Astrocyte of the hippocampus (primary cell): ENCODE measurements at places on chromosomes 2 and 18.

DNA sequence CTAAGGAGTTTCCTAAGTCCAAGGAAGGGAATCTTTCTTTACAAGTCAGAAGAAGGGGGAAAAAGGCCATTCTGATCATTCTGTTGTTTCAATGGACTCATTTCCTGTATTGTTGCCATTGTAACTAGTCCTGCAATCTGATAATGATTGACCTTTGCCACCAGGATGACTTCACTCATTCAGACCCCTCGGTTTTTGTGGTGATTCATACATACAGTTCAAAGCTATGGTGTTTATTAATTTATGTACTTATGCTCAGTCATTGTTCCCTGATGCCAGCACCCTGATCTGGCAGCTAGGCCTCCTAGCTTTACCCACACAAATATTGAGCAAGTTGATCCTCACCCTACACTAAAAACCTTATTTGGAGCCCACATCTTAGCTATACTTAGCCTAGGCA lies 57.6 kb upstream of the ZNF519 start:
- DNase-seq: no peak

DNA sequence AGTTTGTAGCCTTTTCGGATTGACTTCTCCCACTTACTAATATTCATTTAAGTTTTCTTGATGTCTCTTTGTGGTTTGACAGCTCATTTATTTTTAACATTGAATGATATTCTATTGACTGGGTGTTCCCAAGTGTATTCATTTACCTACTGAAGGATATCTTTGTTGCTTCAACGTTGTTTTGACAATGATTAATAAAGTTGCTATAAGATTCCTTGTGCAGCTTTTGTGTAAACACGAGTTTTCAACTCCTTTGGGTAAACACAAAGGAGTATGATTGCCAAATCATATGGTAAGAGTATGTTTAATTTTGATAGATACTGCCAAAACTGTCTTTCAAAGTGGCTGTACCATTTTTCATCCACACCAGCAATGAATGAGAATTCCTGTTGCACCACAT lies 1200.9 kb downstream of the DSC3 start:
- DNase-seq: no peak

DNA sequence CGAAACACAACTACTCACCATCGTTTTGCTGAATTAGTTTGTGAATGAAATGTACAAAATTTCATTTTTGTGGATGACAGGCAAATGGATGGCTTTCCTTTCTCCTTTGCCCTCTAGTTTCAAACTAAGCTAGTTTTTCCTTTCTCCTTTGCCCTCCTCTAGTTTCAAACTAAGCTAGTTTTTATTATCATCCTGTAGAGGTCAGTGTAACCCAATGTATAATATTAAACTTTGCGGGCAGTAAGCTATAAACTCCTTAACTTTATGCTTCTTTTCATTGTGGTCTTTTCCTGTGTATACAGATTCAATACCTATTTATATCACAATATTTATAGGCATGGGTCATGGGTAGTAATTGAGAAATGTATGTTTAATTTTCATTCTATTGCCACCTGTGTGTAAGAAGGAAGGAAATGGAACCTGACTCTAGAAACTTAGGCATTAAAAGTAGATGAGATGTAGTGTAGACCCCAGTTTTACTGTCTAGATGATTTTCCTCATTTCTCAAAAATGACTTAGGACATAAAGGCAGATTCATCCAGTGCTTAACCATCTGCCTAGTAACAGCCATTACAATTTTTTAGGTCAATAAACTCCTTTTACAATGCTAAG lies 58.1 kb downstream of the MAP3K19 start:
- peak; percentile 33 for DNase-seq

DNA sequence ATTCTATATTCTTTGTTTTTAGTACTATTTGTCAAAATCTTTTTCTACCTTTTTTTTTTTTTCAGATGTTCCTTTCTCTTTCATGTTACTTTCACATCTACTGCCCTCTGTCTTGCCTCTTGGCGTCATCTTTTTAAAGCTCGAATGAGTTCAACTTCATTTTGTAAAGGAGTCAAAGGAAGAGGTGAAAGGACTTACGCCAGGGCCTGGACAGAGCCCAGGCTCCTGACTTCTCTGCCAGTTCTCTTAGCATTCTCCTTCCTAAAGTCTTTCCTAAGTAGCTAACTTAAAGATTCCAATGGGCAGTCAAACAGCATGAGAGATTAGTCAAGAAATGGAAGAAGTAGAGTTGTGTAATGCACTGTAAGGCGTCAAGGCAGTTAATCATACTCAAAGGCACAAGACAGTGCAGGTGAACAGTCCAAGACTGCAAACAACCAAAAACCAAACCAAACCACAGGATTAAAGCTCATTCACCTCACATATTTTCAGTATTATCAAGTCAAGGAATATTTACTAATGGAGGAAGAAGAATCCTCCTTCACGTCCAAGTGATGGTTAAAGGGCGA lies 301.7 kb downstream of the TCF4 start:
- DNase-seq: no peak

GRCh38 chr2:240151477-240152031 lies 11.1 kb upstream of the OTOS start:
- no peak for DNase-seq

GRCh38 chr2:130327703-130328527 lies 14.8 kb upstream of the IMP4 start:
- peak; percentile 93 for DNase-seq

DNA sequence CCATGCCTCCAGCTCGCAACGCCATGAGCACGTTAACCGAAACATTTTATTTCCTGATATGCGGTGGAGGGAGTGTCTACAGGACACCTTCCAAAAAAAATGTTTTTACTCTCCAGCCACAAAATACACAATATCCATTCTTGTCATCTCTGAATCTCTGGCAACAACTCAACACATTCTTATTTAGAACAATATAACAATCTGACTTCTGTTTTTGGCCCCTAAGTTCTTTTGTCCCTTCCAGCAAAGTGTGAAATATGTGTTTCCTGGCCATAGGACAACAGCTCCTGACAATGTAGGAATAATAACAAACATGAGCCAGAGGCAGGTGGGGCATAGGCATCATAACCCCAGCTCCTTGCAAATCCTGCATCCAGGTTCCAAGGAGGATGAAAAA lies 163.0 kb downstream of the DDX1 start:
- no peak for DNase-seq

DNA sequence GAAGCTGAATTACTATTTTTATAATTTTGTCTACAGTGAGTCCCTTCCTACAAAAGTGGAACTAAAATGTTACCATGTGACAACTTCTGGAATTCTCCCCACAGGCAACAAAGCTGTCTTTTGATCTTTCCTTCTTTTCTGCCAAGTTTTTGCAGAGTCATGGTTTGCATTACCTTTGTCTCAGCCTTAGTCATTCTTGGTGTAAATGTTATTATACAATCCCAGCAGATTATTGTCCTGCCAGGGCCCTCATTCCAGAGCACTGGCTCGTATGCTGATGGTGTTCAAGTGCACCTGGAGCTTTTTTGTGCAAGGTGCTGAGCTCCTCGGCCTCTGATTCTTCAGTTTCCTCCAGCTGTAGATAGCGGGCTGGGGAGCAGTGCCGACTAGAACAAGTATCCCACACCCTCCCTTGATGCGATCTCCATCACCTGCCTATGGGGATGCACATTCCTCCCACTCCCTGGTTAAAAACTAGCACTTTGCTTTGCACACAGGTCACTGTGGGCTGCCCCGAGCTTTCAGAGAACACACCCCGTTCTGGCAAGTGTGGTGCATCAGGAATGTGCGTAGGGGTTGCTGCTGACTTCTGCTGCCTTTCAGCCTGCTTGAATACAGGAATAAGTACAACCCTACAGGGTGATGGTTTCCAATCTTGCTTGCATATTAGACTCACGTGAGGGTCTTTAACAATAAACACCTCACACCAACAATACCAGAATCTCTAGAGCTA lies 263.6 kb downstream of the RNF144A start:
- peak; percentile 87 for DNase-seq

- peak; percentile 73 for DNase-seq
Observed at GRCh38 chr2:46814160-46814961, 101.2 kb downstream of the MCFD2 start.

GRCh38 chr2:43478412-43479086 lies 117.3 kb downstream of the THADA start:
- DNase-seq: no peak

- DNase-seq: no peak
Observed at GRCh38 chr2:69452687-69453086, 15.5 kb upstream of the NFU1 start.

DNA sequence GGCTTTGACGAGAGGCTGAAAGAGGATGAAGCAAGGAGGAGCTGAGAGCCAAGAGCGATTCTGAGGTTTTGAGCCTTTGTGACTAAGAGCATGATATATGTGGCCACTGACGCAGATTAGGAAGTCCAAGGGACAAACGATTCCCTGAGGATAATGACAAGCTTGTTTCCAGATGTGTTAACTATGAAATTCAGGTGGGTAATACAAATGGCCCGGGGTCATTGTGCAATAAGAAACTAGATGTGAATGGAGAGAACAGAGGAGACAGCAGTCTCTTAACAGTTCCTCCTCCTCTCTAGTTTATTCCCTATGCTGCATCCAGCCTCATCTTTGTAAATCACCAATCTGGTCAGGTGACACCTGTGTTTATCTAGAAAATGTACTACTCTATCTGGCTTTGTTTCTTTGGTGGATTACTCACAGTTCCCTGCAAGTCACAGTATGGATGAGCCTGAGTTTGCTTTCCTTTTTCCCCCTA lies 84.2 kb downstream of the SOCS6 start:
- peak; percentile 68 for DNase-seq

DNA sequence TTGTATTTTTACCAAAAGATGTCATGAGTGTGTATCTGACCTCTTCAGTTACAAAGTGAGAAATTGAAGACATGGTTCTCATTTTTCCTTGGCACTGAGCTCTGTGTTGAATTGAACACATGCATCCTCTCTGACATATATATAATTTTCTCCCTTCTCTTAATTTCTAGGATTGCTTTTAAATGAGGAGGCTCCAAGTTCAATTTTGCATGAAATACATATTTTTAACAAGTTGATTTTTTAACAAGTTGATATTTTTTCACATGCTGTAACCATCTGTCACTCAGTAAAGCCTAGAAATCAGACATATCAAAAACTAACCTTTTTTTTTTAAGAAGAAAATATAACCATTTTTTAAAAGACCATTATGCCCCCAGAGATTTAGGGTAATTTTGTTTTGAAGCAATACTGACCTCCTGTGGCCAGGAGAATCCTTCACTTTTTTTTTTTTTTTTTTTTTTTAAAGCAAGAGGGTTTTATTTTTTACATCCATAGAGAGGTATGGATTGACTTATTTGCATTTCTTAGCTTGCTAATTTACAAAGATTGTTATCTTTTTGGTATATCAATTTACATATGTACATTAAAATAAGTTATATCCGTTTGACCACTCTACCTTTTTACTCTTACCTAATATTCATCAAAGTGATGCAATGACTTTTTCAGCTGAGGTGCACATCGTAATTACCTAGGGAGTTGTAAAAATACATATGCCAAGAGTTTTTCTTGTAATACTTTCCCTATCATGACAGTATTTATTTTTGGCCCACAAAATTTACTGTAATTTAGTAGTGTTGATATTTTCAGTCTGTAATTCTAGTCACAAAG lies 161.8 kb downstream of the SOCS6 start:
- DNase-seq: peak; percentile 26

- peak; percentile 40 for DNase-seq
Observed at GRCh38 chr2:206217166-206217565, 57.3 kb upstream of the ZDBF2 start.

DNA sequence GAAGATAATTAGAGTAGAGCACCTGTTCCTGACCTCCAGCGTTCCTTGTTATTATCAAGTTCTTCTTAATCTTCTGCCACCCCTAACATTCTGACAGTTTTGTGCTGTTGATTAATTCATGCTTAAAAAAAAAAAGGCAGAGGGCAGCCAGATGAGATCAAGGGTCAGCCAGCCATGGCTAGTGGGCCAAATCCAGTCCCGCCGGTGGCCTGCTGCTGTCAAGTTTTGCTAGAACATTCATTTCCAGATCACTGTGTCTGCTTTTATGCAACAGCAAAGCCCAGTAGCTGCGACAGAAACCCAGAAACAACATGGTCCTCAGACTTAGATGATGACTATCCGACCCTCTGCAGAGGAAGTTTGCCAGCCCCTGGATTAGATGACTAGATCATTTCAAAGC lies 101.6 kb downstream of the RNF144A start:
- no peak for DNase-seq

DNA sequence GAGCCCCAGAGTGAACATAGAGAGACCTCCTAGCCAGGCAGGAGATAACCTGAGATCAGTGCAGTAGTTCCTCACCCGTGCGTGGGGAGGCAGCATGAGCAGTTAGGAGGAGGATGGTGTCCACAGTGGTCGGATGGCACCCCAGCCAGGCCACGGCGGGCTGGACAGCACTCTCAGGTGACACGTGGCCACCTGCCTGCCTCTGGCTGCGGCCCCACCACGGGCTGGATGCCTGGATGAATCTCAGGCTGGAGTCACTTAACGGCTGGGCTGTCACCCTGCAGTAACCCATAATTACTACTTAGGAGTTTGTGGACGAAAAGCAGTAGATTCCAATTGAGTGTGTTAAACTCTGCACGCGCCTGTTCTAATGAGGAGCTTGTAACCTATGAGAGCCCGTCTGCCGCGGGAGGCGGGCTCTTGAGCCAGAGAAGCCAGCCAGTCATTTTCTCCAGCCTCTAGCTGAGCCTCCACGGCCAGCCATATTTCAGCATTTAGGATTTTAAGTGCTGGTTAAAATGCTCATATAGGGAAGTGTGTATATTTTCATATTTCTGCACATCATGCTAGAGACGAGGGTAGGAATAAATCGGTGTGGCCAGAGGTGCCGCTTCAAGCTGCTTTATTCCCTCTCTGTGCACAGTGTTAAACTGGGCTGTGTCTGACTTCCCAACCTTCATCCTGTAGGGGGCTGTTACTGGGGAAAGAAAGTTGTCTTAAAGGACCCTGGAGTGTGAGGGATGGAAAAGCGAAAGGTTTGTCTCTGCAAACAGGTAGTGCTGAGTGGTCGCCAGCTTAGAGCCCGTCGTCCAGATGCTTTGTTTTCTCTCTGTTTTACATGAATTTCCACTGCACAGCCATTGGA lies 144.0 kb downstream of the GLI2 start:
- peak; percentile 62 for DNase-seq

DNA sequence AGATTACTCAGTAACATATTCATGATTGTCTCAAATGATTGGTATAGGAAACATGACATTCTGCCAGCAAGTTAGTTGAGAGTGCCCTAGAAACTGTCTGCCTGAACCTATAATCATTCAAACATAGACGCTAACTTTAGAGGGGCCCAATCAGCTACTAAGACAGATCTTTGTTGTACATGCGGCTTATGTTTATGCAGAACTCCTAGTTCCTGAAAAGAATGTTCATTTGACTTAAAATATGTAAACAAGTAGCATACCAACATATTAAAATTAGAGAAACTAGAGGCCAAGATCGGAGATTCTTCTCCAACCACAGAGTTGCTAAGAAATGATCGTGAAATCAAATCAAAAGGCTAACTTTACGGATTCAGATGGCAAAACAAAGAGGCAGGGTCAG lies 4.2 kb upstream of the METAP1D start:
- DNase-seq: no peak

DNA sequence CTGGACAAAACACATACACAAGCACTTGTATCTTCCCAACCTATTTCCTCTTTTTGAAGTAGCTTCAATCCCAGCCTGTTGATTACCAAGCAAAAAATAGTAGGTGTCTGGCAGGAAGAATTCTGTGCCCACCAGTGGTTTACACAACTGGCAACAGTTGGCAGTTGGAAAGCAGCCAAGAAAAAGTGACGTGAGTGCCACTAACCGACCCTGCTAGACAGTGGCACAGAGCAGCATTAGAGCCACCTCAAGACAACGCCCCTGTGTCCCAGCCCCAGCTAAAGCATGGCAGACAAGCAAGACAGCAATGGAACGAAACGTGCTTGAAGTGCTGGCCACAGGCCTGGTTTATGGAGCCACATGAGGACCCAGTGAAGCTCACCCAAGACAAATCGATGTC lies 379.6 kb downstream of the FBXO15 start:
- no peak for DNase-seq
